Glutamatergic neuron (in vitro differentiated cells): ENCODE measurements at places on chromosomes 12 and 14. TPM values are rescaled to one million over a fixed set of nuclear protein-coding genes. Genes with fewer than 3 reads are reported as not detected.

ADAM21 gene
- not detected for total RNA-seq

PLEKHG3 gene
- 10.1 TPM for total RNA-seq

PPP1R36 gene
- total RNA-seq, result 2.4 TPM

RDH5 gene
- 6.6 TPM for total RNA-seq

KRT7 gene
- total RNA-seq, result not detected

C14orf132 gene
- 552 TPM for total RNA-seq

SLC25A47 gene
- total RNA-seq, result not detected

P2RX2 gene
- 4.1 TPM for total RNA-seq

B4GALNT1 gene
- 83.9 TPM for total RNA-seq

BMAL2 gene
- 5.3 TPM for total RNA-seq

CHMP4A gene
- 32.4 TPM for total RNA-seq

- no peak for DNase-seq
Measured at GRCh38 chr14:25032092-25032784, 17.7 kb downstream of the STXBP6 start.

DNA sequence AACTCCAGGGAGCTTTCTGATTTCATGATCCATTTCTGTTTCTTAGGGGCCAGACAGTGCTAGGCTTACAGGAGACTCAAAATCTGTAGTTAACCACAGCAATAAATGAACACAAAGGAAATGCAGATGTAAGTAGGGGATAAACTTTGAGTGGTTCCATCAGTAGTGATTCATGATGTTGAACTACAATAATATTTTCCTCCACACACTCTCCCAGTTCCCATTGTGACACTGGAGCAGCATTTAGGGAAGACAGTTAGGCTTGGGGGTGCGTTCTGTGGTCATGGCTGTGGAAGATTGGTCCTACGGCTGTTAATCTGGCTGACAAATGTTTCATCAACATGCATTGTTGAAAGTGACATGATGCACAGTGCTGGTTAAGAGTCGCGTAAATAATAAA lies 66.9 kb downstream of the HMGA2 start:
- no peak for DNase-seq

GRCh38 chr12:97800561-97800960 lies 338.0 kb downstream of the RMST start:
- DNase-seq, result no peak

DNA sequence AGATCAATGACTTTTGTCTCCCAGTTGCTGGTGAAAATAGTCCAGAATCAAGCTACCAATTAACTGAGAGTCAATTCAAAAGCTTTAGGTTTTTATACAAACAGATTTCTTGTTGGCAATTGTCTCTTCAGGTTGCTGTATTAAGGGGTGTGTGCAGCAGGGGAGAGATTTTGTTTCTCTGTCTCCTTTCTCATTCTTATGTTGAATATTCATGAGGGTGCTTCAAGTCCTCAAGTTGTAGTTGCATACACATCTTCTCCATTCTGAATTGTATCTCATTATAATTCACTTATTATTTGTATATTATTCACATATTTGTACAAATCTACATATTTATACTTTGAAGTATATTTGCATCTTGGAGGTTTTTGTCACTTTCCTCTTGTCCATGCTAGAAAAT lies 126.7 kb upstream of the PTPRQ start:
- DNase-seq, result no peak

DNA sequence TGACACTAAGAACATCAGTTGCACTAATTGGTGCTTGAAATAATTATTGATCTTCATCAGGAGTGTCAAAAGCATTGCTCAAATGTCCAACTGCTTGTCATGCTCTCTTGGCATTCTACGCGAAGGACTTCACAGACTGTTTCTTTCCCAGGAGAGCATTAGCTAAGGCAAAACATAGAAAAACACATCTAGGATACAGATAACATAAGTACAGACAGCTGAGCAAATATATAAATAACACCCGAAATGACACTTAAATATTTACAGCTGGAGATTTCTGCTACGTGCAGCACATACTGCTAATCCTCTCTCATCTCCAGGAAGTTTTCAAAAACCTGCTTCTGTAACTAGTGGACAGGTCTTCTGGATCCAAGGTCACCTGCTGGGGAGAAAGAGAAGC lies 120.0 kb upstream of the PRMT8 start:
- no peak for DNase-seq

- no peak for DNase-seq
Measured at GRCh38 chr14:97021001-97021400, 223.8 kb downstream of the VRK1 start.

GRCh38 chr12:28958553-28959195 lies 190.4 kb upstream of the FAR2 start:
- no peak for DNase-seq

- DNase-seq, result no peak
Measured at GRCh38 chr14:51056421-51056820, 38.5 kb downstream of the TRIM9 start.

- no peak for DNase-seq
Measured at GRCh38 chr12:115185506-115185905, 501.5 kb upstream of the TBX3 start.

DNA sequence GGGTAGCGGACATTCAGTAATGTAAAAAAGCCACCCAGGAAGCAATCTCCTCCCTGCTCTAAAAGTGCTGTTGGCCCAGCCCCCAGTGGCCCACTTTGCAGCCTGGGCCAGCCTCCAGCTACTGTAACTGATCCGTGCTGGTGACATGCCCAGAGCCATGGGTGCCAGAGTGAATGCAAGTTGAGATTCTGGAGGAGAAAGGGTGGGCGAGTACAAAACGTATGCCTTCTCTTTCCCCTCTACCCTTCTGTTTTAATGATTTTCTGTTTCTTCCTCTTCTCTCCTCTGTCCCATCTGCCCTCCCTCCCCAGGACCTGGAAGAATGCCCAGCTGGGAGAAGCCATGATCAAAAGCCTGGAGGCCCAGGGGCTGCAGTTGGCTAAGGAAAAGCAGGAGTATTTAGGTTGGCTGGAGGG lies 16.9 kb downstream of the PLEKHD1 start:
- no peak for DNase-seq

- DNase-seq, result no peak
Measured at GRCh38 chr14:49997991-49998390, 105.1 kb downstream of the ARF6 start.

- DNase-seq, result no peak
Measured at GRCh38 chr12:103457471-103457870, 38.3 kb downstream of the C12orf42 start.

- no peak for DNase-seq
Measured at GRCh38 chr12:53604581-53604980, 21.6 kb downstream of the ATF7 start.

- DNase-seq, result no peak
Measured at GRCh38 chr12:119679081-119679480, 11.1 kb downstream of the PRKAB1 start.

GRCh38 chr12:89828575-89828974 lies 119.9 kb upstream of the ATP2B1 start:
- DNase-seq, result no peak

DNA sequence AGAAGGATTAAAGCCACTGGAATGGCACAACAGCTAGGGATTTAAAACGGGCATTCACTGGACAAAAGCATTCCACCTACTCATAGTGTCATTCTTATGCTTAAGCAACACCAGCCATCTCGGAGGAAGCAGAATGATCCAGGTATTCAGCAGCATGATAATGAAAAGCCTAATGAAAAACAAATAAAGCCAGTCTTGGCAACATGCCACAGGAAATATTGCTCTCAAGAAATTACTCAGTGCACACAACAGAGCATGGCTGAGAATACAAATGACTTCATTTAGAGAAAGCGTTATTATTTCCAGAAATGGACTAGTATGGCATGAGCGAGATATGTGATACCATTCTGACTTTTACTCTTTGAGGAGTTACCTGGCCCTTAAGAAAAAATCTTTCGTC lies 442.2 kb downstream of the APAF1 start:
- no peak for DNase-seq

- DNase-seq, result no peak
Measured at GRCh38 chr12:64325055-64325454, 65.5 kb downstream of the C12orf56 start.

GRCh38 chr12:105667973-105668743 lies 337.7 kb downstream of the C12orf75 start:
- no peak for DNase-seq

DNA sequence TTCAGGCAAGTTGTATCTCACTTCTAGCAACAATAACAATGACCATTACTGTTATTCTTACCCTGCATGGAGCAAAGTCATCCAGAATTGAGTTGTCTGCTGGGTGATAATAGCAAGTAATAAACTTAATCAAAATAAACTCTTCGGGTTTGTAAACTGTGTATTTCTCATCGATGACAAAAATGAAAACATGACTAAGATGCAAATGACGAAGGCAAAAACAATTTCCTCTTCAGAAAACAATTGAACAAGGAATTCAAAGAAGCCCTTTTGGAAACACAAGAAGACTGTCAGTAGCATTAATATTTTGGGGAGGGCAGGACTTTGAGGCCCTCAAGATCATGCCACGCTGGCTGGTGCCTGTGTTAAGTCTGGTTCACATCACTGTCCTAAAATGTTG lies 232.0 kb downstream of the BTG1 start:
- DNase-seq, result no peak

DNA sequence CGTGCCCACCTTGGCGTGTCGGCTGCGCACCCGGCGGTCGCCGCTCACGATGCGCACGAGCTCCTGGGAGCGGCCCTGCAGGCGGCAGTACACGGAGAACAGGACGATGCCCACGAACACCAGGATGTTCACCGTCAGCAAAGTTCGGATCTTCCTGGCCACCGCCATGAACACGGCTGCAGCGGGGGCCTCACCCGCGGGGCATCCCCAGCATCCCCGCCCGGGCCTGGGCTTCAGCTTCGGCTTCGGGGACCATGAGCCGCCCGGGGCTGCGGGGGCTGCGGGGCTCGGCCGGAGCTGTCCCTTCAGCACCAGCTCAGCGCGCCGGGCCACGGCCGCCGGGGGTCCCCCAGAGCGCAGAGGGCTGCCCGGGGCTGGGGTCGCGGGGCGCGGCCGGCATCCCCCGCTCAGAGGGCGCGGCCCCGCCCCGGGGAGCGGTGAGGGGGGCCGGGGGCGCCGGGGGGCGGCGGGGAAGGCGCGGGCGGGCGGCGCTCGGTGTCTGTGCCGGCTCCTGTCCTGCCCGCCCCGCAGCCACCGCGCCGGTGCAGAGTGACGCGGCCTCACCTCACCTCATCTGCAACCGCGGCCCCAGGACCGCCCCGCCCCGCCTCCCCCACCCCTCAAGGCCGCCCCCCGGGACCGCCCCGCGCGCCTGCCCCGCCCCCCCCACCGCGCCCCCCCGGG lies at the start of gene GALNT9:
GALNT9 (minus strand) TSS at position 554 of the 684 bp plus-strand sequence; CDS start at position 168, 386 bp downstream.
- peak; percentile 69 for DNase-seq

- DNase-seq, result no peak
Measured at GRCh38 chr12:2320841-2321240, 268.1 kb downstream of the CACNA1C start.

DNA sequence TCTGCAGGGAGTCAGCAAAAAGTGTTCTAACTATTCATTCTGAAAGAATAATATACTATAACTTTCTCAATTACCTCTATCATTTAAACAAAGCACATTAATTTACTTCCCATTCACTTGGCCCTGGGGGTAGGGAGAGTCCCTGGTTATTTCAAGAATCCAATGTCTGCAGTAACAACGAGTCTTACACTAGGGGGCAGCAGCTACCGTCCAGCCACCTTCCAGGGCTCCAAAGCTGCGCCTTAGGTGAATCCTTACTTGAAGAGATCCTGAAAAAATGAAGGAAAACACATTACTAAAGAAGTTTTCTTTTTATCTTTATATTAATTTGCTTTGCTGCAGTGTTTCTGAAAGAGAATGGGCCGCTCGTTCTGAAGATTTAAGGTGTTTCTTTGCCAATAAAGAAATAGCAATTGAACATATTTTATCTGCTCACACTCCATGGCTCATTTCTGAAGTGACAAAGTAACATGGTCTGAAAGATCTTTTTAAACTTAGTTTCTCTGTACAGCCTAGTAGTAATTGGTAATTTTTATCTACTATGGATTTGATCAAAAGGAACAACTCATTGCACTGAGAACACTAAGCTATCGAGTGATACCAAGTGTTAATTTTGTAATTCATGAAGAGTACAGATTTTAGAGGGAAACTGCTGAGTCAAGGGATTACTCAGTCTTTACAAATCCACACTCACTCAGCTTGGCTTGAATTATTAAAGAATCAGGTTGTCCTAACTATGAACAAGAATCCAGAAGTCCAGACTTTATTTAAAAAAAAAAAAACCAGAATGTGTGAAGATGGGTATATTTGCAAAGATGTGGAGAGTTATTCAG lies 27.6 kb downstream of the BHLHE41 start:
- peak; percentile 76 for DNase-seq

GRCh38 chr12:12628013-12628412 lies 16.3 kb downstream of the CREBL2 start:
- DNase-seq, result no peak

- peak; percentile 15 for DNase-seq
Measured at GRCh38 chr14:85387181-85387580, 142.8 kb upstream of the FLRT2 start.
